Activated T-cell treated with anti-CD3 and anti-CD28 coated beads for 4 hours (primary cell): ENCODE measurements at places on chromosomes 1 and 21.

GRCh38 chr1:163770265-163770664 lies 448.5 kb downstream of the NUF2 start:
- DNase-seq: no peak

DNA sequence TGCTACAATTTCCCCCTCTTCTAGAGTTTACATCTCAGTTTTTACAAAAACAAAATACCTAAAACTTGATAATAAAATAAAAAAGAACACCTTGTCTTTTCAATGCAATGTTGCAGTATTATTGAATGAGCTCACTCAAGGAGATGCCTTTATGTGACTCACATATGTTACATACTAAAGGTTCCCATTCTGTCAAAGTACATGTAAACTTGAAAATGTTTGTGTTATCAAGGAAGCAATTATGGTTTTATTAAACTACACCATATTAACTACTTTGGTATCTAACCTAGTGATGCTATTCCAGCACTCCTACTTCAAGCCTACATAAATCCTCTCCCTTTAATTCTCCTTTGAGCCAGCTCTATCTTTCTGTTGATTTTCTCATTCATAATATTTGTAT lies 658.3 kb downstream of the PTPRC start:
- DNase-seq: no peak

DNA sequence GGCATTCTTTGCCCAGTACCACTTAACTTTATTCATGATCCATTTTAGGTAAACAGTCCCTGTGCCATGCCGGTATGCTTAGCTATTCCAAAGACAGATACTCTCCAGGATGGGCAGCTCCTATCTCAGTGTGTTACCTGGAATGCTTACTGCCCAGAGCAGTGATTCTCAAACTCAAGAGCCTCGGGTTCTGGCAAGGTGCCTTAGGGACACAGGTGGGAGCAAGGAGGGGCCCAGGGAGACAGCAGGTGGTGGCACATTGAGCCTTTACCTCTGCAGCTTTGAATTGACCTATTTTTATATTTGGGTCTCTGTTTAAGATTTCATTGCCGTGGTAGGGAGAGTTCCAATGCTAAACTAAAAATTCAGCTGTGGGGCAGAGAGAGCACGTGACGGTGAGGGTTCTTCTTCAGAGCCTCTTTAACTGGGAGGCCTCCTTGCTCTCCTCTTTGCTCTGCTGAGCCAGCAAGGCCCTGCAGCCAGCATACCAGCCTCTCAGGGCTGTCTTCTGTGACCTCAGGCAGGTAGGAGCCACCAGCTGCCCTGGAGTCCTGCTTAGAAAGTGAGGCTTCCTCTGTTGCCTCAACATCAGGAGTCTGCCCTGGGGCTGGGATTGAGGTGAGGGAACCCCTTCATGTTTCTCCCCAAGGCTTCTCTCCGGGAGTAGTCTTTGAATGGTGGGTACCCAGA lies 20.2 kb downstream of the PHGDH start:
- DNase-seq: no peak

DNA sequence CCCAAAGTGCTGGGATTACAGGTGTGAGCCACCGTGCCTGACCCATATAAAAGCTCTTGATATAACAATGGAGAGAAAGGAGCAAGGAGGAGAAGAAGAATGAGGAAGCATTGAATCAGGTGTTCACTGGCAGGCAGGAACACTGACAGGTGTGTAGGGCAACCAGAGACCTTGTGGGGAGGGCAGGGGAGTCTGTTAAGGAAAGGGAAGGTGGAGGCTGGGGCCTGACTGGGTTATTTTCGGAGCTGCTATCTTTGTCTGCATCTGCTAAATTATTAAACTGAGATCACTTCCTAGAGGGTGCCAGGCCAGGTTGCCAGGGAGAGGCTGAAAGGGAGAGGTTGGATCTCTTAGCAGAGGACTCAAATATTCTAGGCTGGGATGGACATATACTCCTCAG lies 6.8 kb upstream of the TRNP1 start:
- DNase-seq: no peak

GRCh38 chr1:22831729-22832413 lies 121.2 kb downstream of the EPHB2 start:
- no peak for DNase-seq

- no peak for DNase-seq
These were observed 92.5 kb upstream of the KCNE2 start for GRCh38 chr21:34271189-34271851.
